Stimulated activated CD8-positive, alpha-beta memory T cell treated with anti-CD3 and anti-CD28 coated beads, Interleukin-2, amount 100 ng/mL, for 48 hours (primary cell): ENCODE measurements at places on chromosomes 6 and 20.

- DNase-seq, result no peak
Observed at GRCh38 chr20:535958-536357, 7.6 kb downstream of the CSNK2A1 start.

DNA sequence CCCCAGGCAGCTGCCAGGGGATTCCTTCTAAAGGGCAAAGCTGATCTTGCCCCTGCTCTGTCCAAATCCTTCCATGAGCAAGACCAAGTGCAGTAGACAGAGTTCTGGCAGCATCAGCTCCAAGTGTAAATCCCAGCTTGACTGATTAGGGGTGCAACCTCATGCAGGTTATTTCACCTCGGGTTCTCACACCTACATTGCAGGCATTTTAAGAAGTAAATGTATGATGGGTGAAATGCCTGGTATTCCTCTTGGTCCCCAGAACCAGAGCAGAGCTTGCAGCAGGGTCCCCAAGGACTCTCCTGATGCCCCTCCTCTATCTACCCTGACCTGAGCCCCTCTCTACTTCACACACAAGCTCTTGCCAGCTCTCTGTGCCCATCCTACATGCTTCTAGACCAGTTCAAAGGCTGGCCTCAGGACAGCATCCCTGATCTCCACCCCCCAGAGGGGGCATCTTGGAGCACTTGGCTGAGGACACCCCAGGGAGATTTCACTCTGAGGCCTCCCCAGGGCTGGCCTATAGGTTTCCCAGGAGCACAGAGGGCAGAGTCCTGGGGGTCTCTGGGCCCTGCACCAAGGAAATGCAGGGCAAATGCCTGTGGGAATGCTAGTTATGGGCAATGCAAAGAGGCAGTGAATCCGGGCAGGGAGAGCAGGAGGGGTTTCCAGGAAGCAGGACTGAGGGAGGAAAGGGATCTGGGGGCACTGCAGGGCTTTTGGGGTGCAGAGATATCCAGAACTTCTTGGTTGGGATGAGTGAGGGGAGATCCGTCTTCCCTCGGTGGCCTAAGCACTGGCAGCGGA is 1.0 kb downstream of the LZTS3 start:
- DNase-seq, result no peak

- DNase-seq, result no peak
Observed at GRCh38 chr6:68114463-68115047, 520.5 kb upstream of the ADGRB3 start.

DNA sequence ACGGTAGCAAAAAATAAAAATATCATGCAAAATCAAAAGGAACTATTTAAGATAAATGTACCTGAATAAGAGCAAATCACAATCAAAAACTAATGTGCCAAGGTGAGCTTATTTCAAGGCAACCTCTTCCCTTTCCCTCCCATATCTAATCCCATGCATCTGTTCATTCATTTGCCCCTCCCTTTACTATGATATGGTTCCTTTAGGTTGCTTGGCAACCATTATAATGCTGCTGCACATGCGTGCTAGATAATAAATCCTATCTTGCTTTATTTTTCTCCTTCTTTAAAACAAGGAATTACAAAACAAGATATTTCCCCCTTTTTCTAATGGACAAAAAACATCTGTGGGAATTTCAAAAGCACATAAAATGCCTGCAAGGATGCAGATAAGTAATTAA is 318.2 kb upstream of the POU3F2 start:
- DNase-seq, result no peak

DNA sequence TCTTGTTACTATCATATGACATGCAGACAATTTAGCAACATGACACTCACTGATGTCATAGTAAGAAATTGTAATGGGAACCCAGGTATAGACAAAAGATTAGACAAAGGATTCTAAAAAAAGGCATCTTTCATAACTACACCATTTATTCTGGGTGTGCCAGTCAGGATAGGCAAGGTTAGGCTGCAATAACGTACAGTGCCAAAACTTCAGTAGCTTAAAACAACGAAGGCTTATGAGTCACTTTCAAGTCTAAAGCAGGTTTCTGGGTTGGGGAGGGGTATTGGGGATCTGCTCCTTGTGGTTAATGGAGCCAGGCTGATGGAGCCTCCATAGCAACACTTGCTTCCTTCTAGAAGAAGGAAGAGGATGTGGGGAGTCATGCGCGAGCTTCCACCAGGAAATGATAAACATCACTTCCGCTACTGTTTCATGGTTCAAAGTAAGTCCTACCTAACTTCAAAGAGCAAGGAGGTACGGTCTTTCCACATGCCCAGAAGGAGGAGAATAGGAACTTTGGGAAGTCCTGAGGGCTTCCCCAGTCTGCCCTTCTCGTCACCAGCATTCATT is 2.0 kb upstream of the GTSF1L start:
- DNase-seq, result no peak

DNA sequence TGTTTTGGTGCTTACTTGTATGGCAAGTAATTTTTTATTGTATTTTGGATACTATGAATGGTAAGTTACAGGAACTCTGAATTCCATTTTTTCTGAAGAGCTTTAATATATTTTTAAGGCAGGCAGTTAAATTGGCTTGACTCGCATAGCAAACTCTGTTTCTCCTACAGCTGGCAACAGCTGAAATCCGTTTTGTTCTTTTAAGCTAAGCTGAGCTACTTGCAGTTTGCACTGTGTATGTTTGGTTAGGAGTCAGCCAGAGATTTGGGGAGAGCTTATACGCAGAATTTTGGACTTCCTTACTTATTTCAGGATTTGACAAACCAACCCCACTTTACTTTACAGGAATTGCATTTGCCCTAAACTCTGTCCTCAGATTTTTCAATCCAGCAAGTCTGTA is 179.1 kb downstream of the COL19A1 start:
- DNase-seq, result no peak

GRCh38 chr20:61736001-61736635 is 329.6 kb downstream of the TAF4 start:
- DNase-seq, result no peak

- no peak for DNase-seq
Observed at GRCh38 chr20:49288250-49288751, 10.4 kb upstream of the ZNFX1 start.
